ENCODE measurements at places on chromosomes 1 and 21.
A peak's percentile ranks its signal among the peaks of the same experiment; 100 is the strongest.

DNA sequence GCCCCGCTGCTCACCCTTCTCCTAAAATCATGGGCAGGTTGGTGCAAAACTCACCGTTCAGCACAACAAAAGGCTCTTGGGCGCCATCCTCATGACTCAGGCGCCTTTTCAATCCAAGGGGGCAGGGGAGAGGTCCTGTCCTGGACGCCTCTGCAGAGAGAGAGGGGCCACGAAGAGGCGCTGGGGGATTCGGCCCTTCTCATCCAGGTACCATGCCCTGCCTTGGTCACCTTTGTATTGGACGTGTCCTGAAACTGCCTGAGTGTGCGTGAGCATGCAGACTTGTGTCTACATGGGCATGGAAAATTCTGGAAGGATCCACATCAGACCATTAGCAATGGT lies 53.5 kb downstream of the SLC37A1 start:
- DNase-seq = no peak

GRCh38 chr1:214476986-214477870 lies 74.2 kb downstream of the PTPN14 start:
- DNase-seq = no peak

- no peak for DNase-seq
Observed at GRCh38 chr1:169701261-169702005, 10.0 kb downstream of the SELL start.

- no peak for DNase-seq
Observed at GRCh38 chr1:6538956-6539355, 15.4 kb downstream of the NOL9 start.

GRCh38 chr1:48266576-48266975 lies 44.1 kb downstream of the SLC5A9 start:
- no peak for DNase-seq

- DNase-seq = no peak
Observed at GRCh38 chr1:178580876-178581275, 68.0 kb downstream of the TEX35 start.

GRCh38 chr1:202567738-202568137 lies 142.5 kb downstream of the SYT2 start:
- DNase-seq = no peak

DNA sequence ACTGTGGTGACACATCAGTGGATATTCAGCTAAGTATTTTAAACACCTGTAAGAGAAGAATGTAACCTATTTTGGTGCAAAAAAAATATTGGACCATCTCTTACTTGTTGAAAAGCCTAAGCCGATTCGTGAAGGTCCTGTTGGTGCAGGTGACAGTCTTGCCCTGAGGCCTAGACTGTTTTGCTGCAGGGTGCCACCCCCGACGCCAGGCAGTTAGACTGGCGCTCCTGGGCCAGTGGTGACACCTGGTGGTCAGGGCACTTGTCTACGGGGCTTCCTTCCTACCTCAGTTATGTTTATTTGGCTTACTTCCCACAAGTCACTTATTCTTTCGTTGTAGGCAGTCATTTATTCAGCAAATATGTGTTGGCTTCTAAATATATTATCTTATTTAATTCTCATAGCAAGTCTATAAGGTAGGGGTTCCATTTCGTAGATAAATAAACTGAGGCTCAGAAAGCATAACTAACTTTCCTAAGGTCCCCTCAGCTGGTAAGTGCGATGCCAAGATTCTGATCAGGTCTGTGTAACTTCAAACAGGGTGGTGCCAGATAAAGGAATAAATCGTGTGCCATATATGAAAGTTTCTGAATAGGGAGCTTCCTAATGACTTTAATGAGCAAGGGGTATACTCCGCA lies 1.9 kb downstream of the EEIG2 start:
- DNase-seq = peak; percentile 84

DNA sequence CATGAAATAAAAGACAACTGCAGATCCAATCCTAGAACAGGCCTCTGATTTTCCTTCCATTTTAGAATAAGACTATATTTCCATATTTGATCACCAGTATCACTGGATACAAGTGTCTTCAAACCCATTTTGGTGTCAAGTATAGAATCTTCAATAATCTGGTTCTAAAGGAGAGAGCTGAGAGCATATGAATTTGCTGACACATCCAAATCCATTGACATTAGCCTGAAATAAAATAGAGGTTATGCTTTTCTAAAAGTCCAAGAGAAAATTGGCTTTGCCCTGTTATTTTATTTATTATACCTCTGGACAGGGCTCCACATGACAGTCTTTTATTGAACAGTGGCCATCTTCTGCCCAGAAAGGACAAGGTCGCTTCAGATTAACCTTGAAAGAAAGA lies 28.6 kb downstream of the ERO1B start:
- DNase-seq = no peak

DNA sequence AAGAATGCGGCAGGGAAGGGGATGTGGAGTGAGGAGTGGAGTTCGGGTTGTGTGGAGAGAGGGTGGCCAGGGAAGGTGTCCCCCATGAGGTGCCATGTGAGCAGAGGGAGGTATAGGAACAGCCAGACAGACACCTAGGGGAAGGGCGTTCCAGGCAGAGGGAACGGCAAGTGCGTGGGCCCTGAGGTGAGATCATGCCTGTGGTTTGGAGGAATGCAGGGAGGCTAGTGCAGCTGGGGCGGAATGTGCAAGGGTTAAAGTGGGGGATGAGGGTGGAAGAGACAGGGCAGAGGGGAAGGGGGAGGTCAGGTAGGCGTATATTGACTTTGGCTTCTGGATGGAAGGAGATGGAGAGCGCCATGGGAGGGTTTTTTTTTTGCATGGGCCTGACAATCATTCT lies 31.6 kb upstream of the PADI6 start:
- no peak for DNase-seq
